ENCODE measurements at places on chromosomes 12 and 14.

DNA sequence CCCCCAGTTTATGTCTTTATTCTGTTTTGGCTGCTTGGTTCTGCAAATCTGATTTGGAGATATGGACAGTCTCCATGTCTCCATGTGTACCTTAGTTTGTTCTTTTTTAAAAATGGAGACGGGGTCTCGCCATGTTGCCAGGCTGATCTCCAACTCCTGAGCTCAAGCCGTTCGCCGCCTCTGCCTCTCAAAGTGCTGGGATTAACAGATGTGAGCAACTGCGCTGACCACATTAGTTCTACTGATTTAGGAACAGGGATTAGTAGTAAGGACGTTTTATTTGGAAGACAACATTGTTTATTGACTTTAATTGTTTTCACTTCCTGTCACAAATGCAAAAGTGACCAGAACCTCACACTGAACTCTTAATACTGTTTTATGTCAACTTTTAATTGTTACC lies 14.7 kb downstream of the AEBP2 start:
- DNase-seq = no peak

GRCh38 chr14:58060077-58060476 lies 91.9 kb downstream of the ARMH4 start:
- no peak for DNase-seq

DNA sequence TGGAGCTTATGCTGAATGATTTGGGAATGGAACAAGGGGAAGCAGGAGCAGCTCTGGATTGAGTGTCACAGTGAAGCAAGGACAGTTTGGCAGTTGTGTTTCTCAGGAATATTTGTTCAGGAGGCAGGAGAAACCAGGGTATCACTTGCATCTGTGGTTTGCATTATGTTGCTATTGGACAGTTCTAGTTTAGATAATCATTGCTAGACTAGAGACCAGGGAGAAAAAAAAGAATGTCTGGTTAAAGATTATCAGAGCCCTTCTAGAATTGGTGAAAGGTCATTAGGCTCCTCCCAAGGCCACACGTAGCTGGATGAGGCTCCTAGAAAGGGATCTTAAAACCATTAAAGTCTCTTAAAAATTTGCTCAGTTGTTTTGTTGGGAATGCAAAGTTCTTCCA lies 17.0 kb upstream of the SRSF5 start:
- no peak for DNase-seq

GRCh38 chr12:93059925-93060665 lies 131.0 kb upstream of the EEA1 start:
- DNase-seq = no peak

DNA sequence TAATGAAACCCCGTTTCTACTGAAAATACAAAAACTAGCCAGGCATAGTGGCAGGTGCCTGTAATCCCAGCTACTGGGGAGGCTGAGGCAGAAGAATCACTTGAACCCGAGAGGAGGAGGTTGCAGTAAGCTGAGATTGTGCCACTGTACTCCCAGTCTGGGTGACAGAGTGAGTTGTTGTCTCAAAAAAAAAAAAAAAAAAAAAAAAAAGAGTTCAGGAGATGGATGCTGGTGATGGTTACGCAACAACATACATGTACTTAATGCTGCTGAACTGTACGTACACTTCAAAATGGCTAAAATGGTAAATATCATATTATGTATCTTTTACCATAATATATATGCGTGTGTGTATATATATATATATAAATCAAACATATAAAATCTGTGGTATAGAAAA lies 29.0 kb downstream of the ACTN1 start:
- no peak for DNase-seq

Data from T-helper 9 cell (primary cell).